ENCODE measurements at places on chromosomes 3 and 15. TPM values are rescaled to one million over a fixed set of nuclear protein-coding genes. Genes with fewer than 3 reads are reported as not detected.
A peak's percentile ranks its signal among the peaks of the same experiment; 100 is the strongest.

The OCA2 gene
- total RNA-seq = not detected

DNA sequence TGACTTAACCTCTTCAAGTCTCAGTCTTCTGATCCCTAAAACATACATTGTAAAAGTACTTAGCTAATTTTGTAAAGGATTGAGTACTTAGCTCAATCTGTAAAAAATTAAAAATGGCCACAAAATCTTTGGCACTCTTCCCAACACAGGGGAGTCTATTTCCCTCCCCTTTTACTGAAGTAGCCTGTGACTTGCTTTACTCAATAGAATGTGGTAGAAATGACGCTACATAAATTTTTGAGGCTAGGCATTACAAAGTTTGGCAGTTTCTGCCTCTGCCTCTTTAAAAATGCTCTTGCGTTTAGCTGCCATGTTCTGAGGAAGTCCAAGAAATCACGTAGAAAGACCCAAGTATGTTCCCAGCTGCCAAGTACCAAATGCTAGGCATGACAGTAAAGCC, 80.2 kb downstream of the CBLB start:
- peaks cover 48% of the 10 kb centered on the region for H3K36me3 ChIP-seq
- DNase-seq = no peak
- peaks cover 64% of the 10 kb centered on the region for H3K4me1 ChIP-seq
- H3K4me3 ChIP-seq = no peak overlapping the region
- no peaks in the 10 kb centered on the region for H3K27me3 ChIP-seq

DNA sequence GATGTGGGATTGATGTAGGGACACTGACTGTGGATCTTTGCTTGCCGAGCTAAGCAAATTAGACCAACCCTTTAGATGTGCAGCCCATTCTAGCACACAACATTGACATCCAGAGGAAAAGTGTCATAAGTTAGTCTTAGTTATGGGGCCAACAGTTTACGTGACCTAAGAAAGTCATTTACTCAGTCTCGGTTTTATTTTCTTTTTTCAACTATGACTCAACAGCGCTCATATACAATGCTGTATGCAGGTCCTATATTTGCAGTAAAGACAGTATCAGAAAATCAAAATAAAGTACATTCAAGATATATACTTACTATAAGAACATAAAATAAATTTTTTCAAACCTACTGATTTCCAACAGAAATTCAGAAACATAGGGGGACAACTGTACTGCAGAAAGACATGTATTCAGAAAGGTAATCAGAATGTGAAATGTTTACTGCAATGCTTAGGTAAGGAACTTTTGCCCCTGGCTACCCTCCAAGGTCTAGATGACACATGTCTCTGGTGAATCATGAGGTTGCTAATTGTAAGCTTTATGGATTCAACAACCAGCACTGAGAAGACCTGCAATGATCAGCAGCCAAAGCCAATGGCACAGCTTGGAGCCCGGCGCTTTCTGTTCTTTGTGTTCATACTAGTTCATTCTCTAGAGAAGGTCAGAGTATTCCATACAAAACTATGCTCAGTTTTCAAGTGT, 317.5 kb upstream of the CNTN6 start:
- no peak for DNase-seq
- no peaks in the 10 kb centered on the region for H3K27me3 ChIP-seq
- no peaks in the 10 kb centered on the region for H3K36me3 ChIP-seq

DNA sequence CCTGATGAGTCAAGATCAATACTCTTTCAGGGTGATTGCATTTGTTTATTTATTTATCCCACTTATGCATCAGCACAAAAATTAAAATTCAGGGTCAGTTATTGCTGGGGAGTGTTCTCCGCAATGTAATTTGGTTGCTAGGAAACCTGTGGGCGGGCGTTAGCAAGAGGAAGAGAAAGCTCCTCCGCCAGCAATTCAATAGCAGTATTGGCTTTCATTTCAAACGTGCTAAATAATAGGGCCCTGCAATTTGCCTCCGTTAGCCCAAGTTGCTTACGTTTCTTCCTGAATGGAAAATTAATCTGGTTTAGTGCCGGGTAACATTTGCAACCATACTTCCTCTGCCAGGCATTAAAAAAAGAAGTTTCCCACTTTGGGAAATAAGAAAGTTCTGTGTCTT, 35.5 kb upstream of the PLCL2 start:
- H3K36me3 ChIP-seq = peaks cover 3% of the 10 kb centered on the region
- peaks cover 5% of the 10 kb centered on the region for H3K27me3 ChIP-seq
- peak; percentile 57 for DNase-seq
- peaks cover 32% of the 10 kb centered on the region for H3K4me1 ChIP-seq

GRCh38 chr15:31758126-31758525, 272.2 kb upstream of the CHRNA7 start:
- H3K27ac ChIP-seq = no peak overlapping the region
- H3K36me3 ChIP-seq = no peaks in the 10 kb centered on the region
- no peaks in the 10 kb centered on the region for H3K4me1 ChIP-seq
- H3K4me3 ChIP-seq = no peak overlapping the region

The UNC13C gene
- total RNA-seq = not detected

DNA sequence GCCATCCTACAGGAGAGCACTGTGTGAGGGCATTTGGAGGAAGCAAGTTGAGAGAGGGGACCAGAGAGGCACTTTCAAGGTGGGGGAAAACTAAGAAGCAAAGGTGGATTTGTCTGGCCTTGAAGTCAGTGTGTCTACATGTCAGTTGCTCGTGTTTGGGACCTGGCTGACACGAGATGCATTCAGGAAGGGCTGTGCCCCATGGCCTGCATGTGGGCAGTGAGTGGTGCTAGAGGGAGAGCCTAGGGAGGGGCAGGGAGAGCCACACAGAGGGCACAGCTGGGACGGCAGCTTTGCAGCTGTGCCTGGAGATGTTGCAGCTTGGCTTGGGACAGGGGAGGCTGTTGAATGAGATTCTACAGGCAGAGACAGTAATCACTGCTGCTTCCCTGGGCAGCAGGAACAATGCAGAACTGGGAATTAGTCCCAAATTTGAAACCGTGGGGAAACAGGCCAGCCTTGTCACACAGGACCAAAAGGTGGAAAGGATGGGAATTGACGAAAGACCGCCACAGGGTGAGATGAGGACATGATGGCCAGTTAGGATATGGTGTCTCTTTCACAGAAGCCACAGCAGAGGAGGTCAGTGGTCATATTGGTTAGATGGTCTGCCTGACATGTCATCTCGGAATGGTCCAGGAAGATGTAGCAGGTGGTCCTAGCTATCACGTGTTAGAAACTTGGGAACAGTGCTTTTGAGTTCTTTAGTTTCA, 10.0 kb downstream of the SEC61A1 start:
- peak overlapping the region; percentile 1 for H3K27ac ChIP-seq
- no peak overlapping the region for H3K4me3 ChIP-seq
- peaks cover 60% of the 10 kb centered on the region for H3K36me3 ChIP-seq
- no peaks in the 10 kb centered on the region for H3K27me3 ChIP-seq

DNA sequence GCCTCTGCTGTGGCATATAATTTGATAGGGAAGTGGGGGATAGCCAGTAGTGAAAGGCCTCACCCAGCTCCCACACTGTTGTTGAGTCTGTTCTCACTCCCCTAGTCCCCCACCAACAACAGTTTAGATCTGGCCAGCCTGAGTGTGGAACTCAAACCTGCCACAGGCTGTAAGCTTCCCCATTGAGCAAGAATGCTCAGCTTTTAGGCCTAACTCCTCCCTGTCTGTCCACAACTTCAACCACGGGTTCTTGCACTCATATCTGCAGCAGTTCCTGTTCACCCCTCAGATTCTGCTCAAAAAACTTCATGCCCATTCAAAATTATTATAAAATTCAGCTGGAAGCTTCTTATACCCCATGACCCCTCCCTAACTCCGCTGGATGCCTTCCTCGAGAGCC, 975.1 kb downstream of the NSUN3 start:
- no peak overlapping the region for H3K4me3 ChIP-seq
- H3K36me3 ChIP-seq = no peaks in the 10 kb centered on the region
- H3K27ac ChIP-seq = no peak overlapping the region
- no peak for DNase-seq
- H3K4me1 ChIP-seq = no peaks in the 10 kb centered on the region
- H3K27me3 ChIP-seq = no peaks in the 10 kb centered on the region

The RRP9 gene
- 93.1 TPM for total RNA-seq

DNA sequence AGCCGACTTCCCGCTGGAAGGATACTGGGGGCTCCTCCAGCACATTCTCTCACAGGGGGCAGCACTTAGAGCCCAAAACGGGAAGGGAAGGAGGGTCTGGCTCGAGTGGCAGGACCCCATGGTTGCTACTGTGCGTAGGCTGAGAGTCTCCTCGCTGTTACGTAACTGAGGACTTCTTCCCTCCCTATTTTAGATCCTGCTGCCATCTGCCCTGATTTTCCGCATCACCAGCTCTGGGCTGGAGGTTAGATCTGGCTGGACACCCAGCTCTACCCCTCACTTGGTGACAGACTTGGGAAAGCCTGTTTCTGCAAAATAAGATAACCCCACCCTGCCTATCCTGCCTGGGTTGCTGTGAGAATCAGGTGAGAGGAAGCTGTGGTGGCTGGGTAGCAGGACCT, 47.7 kb downstream of the BDH1 start:
- H3K4me3 ChIP-seq = no peak overlapping the region
- peaks cover 15% of the 10 kb centered on the region for H3K36me3 ChIP-seq
- H3K4me1 ChIP-seq = peaks cover 5% of the 10 kb centered on the region
- no peak for DNase-seq
- no peak overlapping the region for H3K27ac ChIP-seq

All from activated T-helper 1 cell treated with anti-CD3 and anti-CD28 coated beads, Interleukin-12 subunit alpha, Interleukin-12 subunit beta, Interleukin-2, Interleukin-4 antibody, amounts not matched to agents 30 ng/mL and 10 ng/mL and 1 ng/mL, durations not matched to agents 14 hours and 24 hours and 36 hours (primary cell).